ENCODE measurements at places on chromosomes 11 and 22. TPM values are rescaled to one million over a fixed set of nuclear protein-coding genes. Genes with fewer than 3 reads are reported as not detected.

- no peak for DNase-seq
- H3K27ac ChIP-seq, result no peak overlapping the region
- H3K4me1 ChIP-seq, result peaks cover 24% of the 10 kb centered on the region
- no peak overlapping the region for H3K4me3 ChIP-seq
- peaks cover 79% of the 10 kb centered on the region for H3K27me3 ChIP-seq
These were observed 3.2 kb upstream of the THY1 start for GRCh38 chr11:119426142-119426541.

GRCh38 chr22:26235792-26236487 lies 66.7 kb downstream of the SEZ6L start:
- H3K4me3 ChIP-seq, result no peak overlapping the region
- no peaks in the 10 kb centered on the region for H3K4me1 ChIP-seq
- DNase-seq, result no peak
- H3K36me3 ChIP-seq, result no peaks in the 10 kb centered on the region
- peaks cover 92% of the 10 kb centered on the region for H3K27me3 ChIP-seq

DNA sequence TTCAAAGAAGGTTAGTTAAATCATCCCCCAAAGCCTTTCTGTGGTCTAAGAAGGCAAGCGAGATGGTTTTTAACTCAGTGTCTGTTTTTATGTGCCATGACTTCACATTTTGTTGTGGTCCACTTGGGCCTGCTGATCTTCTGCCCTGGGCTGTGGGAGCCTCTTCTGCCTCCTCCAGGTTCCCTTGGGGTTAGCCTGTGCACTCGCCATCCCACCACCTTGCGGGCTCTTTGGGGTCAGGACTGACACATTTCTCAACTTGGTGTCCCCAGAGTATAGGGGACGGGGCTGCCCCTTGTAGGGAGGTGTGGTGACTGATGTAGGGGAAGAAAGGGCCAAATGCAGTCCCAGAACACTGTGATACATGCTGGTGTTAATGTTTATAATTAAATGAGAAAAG lies 207.0 kb downstream of the TBC1D22A start:
- peaks cover 5% of the 10 kb centered on the region for H3K36me3 ChIP-seq
- no peak for DNase-seq
- no peaks in the 10 kb centered on the region for H3K27me3 ChIP-seq
- H3K4me1 ChIP-seq, result peaks cover 48% of the 10 kb centered on the region

DNA sequence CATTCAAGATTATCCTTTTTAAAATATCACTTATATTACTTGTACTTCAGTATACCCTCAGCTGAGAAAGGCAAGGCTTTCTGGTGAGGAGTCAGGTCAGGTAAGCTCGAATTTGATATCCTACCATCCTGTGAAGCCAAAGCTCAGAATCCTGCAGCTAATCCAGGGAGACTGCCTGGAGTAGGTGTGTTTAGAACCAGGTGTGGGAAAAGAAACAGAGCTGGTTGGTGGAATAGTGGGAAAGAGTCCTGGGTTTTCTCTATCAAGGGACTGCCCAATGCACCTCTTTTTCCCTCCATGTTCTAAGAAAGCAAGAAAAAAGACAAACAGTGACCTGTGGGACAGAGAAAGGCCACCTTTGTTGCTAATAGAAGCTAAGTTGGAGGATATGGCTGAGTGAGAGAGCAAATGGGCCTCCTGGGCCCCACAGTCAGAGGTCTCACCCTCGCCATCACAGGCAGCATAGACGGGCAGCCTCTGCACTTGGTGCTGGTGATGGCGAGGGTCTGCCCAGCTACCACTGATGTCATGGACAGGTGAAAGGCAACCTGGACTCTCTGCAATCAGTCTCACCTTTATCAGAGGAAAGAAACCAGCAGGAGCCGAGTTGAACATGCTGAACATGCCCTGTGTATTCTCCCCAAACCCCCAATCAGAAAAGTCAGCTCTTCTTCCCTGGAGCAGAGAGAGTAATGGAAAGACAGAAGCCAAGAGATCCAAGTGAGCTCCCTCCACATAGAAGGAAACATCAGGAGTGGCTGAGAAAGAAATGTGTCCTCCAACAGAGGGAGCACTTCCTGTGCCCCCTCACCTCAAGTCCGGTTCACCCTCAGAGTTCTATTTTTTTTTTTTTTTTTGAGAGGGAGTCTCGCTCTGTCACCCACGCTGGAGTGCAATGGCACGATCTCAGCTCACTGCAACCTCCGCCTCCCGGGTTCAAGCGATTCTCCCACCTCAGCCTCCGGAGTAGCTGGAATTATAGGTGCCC lies 491.3 kb downstream of the BUD13 start:
- DNase-seq, result no peak
- no peaks in the 10 kb centered on the region for H3K36me3 ChIP-seq
- H3K27me3 ChIP-seq, result peaks cover 8% of the 10 kb centered on the region
- no peak overlapping the region for H3K4me3 ChIP-seq

Gene MOGAT2
- not detected for total RNA-seq

DNA sequence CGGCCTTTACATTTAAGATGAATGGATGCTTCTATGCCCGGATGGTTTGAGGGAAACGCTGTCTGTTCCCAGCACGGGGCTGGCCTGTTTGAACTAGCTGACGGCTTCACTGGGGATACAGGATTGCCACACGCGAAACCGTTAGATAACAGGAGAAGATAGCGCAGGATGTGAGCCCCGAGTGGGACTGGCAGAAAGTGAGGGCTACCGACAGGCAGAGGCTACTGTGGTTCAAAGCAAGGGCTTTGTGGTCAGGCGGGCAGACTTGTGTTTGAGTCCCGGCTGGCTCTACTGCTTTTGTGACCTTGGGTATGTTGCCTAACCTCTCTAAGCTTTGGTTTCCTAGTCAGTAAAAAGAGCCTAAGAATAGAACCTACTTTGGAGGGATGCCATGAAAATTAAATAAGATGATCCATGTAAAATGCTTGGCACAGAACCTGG lies 2.8 kb upstream of the OAF start:
- peaks cover 47% of the 10 kb centered on the region for H3K4me1 ChIP-seq
- no peaks in the 10 kb centered on the region for H3K36me3 ChIP-seq
- no peak for DNase-seq
- H3K4me3 ChIP-seq, result no peak overlapping the region

DNA sequence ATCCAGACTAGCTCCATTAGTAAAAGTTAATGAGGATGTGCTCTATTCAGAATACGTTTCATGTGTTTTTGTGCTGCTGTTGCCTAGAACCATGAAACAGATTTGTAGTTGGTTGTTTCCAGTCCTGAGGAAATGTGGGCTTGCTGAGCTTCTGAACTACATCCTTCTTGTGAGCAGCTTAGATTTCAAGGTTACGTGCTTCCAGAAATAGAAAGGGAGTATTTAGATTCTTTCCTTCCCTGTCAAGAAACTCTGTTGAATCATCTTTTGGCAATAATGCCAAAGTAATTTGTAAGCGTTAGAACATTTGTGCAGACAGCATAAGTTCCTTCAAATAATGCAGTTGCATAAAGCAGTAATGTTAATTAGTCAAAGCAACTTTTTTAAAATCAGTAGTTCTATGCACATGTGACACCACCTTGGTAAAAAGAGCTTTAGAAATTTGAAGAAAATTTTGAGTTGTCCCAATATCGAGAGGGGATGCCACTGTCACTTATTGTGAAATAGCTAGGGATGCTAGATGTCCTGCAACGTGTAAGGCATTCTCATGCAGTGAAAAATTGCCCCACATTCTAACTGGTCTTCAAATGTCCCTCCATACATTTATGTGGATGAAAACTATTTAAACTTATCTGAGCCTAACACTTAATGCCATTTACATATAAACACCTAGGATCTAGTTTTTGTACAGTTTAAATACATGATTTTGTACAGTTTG lies 169.6 kb downstream of the ETS1 start:
- no peaks in the 10 kb centered on the region for H3K36me3 ChIP-seq
- H3K27ac ChIP-seq, result peak overlapping the region; percentile 56
- DNase-seq, result no peak
- no peak overlapping the region for H3K4me3 ChIP-seq
- H3K4me1 ChIP-seq, result peaks cover 28% of the 10 kb centered on the region

DNA sequence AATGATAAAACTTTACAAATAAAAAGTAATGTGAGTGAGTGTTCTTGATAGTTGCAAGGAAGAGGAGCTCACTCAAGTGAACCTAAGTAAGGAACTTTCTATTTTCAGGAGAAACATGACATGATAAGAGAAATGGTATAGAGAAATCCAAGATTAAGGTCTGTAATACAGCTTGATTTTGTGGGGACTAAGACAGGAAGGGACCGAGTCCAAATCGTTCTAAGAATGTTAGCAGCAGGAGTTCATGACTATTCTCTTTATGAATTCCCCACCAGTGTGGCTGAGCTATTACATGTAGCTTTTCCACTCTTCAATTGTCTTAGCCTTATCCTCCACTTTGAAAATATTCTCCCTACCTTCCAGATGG lies 698.6 kb upstream of the ARHGAP42 start:
- no peaks in the 10 kb centered on the region for H3K36me3 ChIP-seq
- no peak for DNase-seq
- no peaks in the 10 kb centered on the region for H3K4me1 ChIP-seq
- no peak overlapping the region for H3K27ac ChIP-seq
- H3K4me3 ChIP-seq, result no peak overlapping the region

- no peaks in the 10 kb centered on the region for H3K36me3 ChIP-seq
- no peak for DNase-seq
- no peak overlapping the region for H3K4me3 ChIP-seq
- peaks cover 97% of the 10 kb centered on the region for H3K4me1 ChIP-seq
- no peaks in the 10 kb centered on the region for H3K27me3 ChIP-seq
These were observed 31.1 kb downstream of the GRAMD4 start for GRCh38 chr22:46651316-46651715.

- no peak overlapping the region for H3K4me3 ChIP-seq
- no peaks in the 10 kb centered on the region for H3K36me3 ChIP-seq
- no peaks in the 10 kb centered on the region for H3K27me3 ChIP-seq
- no peaks in the 10 kb centered on the region for H3K4me1 ChIP-seq
These were observed 366.4 kb downstream of the CASP12 start for GRCh38 chr11:104531894-104532293.

DNA sequence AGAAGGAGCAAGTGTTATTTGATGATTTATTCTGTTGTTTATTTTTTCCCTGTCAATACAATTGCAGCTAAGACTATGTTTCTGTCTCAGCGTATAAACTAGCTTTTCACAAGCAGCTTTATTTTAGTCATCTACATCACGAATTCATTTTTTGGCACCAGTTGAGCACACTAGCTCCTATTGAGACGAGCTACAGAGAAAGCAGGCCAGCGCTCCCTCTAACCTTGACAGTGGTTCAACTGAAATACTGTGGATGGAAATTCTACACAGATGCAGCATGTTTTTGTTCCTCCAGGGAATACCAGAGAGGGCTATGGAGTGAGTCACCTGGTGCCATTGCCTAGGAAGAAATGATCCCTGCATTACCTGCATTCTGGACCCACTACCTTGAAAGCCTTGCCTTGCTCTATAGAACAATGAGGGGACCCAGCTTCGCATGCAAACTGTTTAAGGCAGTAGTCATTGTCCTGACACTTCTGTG lies 108.2 kb upstream of the ARHGAP42 start:
- H3K36me3 ChIP-seq, result no peaks in the 10 kb centered on the region
- H3K27me3 ChIP-seq, result no peaks in the 10 kb centered on the region
- no peak for DNase-seq
- no peak overlapping the region for H3K4me3 ChIP-seq

Gene SLC7A4
- total RNA-seq, result 0.25 TPM

Gene SLC35E4
- 3.8 TPM for total RNA-seq

Gene CLMP
- total RNA-seq, result 3.4 TPM

Gene PHLDA2
- total RNA-seq, result not detected

DNA sequence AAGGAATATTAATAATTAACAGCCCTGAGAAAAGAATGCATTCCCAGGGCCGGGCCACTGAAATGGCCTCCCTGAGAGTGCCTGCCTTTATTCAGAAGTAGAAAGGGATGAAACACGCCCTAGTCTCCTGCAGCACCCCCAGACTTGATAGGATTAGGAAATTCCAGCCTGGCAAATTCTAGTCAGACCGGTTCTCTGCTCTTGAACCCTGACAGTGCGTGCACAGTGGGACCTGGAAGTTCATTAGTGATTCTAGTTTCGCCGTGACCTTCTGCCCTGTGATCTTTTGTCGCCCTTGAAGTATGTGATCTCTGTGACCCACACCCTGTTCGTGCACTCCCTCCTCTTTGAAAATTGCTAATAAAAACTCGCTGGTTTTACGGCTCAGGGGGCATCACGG lies 2.1 kb upstream of the GSTP1 start:
- H3K4me1 ChIP-seq, result peaks cover 24% of the 10 kb centered on the region
- H3K27me3 ChIP-seq, result peaks cover 21% of the 10 kb centered on the region
- H3K4me3 ChIP-seq, result no peak overlapping the region
- H3K36me3 ChIP-seq, result peaks cover 14% of the 10 kb centered on the region

DNA sequence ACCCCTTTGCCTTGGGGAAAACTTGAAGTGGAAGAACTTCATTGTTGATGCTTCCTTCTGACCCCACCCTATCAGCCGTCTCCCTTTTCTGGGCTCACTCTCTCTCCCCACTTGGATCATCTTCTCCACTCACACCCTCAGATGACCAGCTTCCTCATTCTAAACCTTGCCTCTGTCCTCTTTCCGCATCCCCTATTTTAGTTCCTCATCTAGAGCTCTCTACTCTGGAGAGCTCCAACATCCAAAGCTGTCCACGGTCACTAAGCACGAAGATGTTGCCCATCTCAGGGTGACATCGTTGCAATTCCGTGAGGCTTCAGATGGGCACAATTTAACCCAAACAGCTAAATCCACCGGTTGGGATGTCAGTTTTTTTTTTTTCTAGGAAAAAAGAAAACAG lies 31.6 kb upstream of the ME3 start:
- H3K27ac ChIP-seq, result no peak overlapping the region
- H3K36me3 ChIP-seq, result no peaks in the 10 kb centered on the region
- DNase-seq, result no peak
- no peaks in the 10 kb centered on the region for H3K4me1 ChIP-seq

- no peaks in the 10 kb centered on the region for H3K36me3 ChIP-seq
- H3K4me3 ChIP-seq, result no peak overlapping the region
- H3K4me1 ChIP-seq, result no peaks in the 10 kb centered on the region
- peaks cover 100% of the 10 kb centered on the region for H3K27me3 ChIP-seq
- no peak overlapping the region for H3K27ac ChIP-seq
- DNase-seq, result no peak
These were observed 67.4 kb upstream of the SLC22A12 start for GRCh38 chr11:64523456-64524157.
